ENCODE measurements at places on chromosomes 7 and 10.

GRCh38 chr7:28364082-28364481 lies 48.2 kb upstream of the CREB5 start:
- DNase-seq: no peak

DNA sequence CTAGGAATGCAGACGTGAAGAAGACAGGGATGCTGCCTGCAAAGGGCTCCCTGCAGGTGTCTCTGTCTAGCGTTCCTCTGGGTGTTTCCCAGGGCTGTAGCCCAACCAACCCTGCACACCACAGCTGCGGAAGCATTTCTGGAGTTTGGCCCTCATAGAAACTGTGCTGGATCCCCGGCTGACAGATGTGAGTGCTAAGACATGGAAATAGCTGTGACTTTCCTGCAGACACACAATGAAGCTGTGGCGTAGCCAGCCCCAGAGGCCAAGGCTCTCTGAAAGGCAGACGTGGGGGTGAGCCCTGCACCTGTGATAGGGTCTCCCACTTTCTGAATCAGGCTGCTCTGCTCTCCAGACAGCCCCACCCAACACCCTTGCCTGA lies 44.8 kb downstream of the ADCYAP1R1 start:
- no peak for DNase-seq

- no peak for DNase-seq
Measured at GRCh38 chr7:158015403-158016179, 572.0 kb downstream of the PTPRN2 start.

GRCh38 chr7:46387646-46388045 lies 466.6 kb upstream of the IGFBP3 start:
- DNase-seq: peak; percentile 55

- DNase-seq: no peak
Measured at GRCh38 chr7:74684921-74685320, 27.4 kb downstream of the GTF2I start.

- DNase-seq: no peak
Measured at GRCh38 chr10:18117276-18117675, 22.9 kb upstream of the CACNB2 start.

DNA sequence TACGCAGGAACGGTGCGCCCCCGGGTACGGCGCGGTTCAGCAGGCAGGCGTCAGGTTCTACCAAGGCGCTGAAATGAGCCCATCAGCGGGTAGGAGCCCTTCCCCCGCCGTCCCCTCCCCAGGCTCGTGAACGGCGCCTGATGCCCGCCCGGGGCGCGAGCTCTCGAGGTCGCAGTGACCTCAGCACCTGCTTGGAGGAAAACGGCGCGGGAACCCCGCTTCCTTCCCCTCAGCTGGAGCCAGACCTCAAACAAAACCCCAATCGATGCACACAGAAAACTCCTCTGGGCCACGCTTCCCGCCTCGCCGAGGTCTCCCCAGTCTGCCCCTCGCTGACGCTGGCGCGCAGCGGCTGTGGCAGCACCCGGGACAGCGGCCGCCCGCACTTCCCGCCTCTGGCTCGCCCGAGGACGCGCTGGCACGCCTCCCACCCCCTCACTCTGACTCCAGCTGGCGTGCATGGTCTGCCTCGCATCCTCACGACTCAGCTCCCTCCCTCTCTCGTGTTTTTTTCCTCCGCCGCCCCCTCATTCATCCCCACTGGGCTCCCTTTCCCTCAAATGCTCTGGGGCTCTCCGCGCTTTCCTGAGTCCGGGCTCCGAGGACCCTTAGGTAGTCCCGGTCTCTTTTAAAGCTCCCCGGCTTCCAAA lies 514 bp upstream of the GAD2 start:
- no peak for DNase-seq

Measured in fibroblast of gingiva (primary cell).